CD4-positive, alpha-beta memory T cell (primary cell): ENCODE measurements at places on chromosomes 6 and 20. TPM values are rescaled to one million over a fixed set of nuclear protein-coding genes. Genes with fewer than 3 reads are reported as not detected.

DNA sequence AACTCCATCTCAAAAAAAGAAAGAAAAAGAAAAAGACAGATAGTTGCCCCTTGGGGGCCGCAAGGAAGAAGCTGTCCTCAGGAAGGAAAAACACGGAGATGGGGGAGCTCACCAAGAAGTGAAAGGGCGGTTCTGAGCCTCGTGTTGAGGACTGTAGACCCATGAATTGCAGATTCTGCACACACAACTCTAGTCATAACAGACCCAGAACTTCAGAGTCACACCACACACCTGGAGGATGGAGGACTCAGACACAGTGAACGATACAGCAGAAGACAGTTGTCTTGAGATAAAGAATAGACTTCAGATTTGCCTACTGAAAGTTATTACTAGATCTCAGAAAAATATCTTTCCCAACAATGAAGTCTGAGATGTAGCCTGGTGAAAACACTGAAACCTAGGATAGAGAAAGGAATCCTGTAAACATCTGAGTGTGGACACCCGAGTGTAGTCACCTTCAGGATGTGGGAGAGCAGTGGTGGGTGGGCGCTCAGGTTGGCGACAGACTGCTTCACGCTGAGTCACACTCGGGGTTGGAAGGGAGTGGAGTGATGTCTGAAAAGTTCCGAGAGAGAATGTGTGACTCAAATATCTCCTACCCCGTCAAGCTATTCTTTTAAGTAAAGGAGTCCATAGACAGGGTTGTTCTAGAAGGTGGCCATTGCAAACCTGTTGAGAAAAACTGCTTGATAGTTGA, 88.1 kb downstream of the MAP3K4 start:
- peak; percentile 64 for DNase-seq

GRCh38 chr6:160427312-160428068, 79.3 kb downstream of the SLC22A3 start:
- DNase-seq, result no peak

DNA sequence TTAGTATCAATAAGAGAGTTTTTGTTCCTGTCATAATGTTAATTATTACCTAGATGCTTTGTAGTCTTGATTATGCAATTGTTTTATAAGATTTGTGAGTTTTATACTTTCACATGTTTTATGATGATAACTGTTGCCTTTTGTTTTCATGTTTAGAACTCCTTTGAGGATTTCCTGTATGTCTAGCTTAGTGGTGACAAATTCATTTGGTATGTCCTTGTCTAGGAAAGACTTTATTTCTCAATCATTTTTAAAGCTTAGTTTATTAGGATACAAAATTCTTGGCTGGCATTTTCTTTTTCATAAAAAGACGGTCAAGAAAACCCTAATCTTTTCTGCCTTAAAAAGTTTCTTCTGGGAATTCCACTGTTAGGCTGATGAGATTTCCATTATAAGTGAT, 849.9 kb upstream of the EYS start:
- no peak for DNase-seq

- DNase-seq, result no peak
These were observed 59.2 kb upstream of the KIF25 start for GRCh38 chr6:167937948-167938911.

GRCh38 chr6:100633096-100633777, 168.5 kb upstream of the SIM1 start:
- no peak for DNase-seq

GRCh38 chr6:1726341-1726768, 116.6 kb downstream of the FOXC1 start:
- no peak for DNase-seq

- DNase-seq, result no peak
These were observed 14.3 kb upstream of the KCNB1 start for GRCh38 chr20:49496553-49497397.

BMP6 gene
- not detected for total RNA-seq

OR10C1 gene
- total RNA-seq, result not detected

DNA sequence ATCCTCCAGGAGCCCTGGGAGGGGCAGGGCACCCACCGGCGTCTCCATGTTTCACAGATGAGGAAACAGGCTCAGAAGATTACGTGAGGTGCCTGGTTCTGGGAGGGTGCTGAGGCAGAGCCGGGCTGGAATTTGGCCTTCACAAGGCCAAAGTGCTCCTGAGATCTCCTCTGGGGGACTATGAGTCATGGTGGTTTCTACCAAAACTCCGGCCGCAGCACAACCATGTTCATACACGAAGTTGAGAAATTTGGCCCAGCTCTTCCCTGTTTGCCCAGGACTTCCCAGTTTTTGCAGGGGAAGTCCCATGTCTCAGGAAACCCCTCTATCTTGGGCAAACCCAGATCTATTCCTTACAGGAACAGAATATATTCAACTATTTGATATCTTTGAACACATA, 172.9 kb upstream of the CDYL start:
- no peak for DNase-seq

- DNase-seq, result no peak
These were observed 203.6 kb downstream of the MEI4 start for GRCh38 chr6:77856391-77856790.

DNA sequence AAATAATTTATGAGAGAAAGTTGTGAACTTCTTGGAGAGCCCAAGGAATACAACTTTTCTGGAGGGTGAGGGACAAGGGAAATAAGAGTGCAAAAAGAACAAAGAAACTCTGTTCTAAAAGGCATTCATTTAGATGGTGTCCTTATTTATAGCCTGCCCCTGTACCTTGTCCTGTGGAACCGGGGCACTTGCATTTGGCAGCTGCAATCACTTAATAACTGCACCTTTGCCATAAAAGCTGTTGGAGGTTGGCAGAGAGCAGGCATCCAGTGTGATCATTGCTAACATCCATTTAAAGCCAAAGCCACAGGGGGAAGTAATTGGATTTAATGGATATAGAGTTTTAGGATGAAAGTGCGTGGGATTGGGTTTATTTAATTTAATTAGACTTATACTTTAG, 50.8 kb upstream of the SGK1 start:
- DNase-seq, result no peak

- no peak for DNase-seq
These were observed 199.2 kb downstream of the ZNF217 start for GRCh38 chr20:53394433-53394832.

CRYBG1 gene
- total RNA-seq, result 47.1 TPM

- no peak for DNase-seq
These were observed 17.3 kb downstream of the CYP24A1 start for GRCh38 chr20:54156522-54156921.

- no peak for DNase-seq
These were observed 8.9 kb downstream of the TREM1 start for GRCh38 chr6:41277605-41278004.

RAET1L gene
- total RNA-seq, result not detected

NPBWR2 gene
- total RNA-seq, result not detected

TPBG gene
- 0.79 TPM for total RNA-seq

- DNase-seq, result no peak
These were observed 30.6 kb upstream of the GRM4 start for GRCh38 chr6:34176261-34177031.

HLA-DOB gene
- total RNA-seq, result 1.1 TPM

MAN1A1 gene
- total RNA-seq, result 12.3 TPM

GRCh38 chr6:170116636-170117035, 174.2 kb downstream of the DLL1 start:
- DNase-seq, result no peak

RIMS1 gene
- not detected for total RNA-seq

GRCh38 chr20:19047951-19048296, 164.5 kb upstream of the SLC24A3 start:
- DNase-seq, result no peak

DNA sequence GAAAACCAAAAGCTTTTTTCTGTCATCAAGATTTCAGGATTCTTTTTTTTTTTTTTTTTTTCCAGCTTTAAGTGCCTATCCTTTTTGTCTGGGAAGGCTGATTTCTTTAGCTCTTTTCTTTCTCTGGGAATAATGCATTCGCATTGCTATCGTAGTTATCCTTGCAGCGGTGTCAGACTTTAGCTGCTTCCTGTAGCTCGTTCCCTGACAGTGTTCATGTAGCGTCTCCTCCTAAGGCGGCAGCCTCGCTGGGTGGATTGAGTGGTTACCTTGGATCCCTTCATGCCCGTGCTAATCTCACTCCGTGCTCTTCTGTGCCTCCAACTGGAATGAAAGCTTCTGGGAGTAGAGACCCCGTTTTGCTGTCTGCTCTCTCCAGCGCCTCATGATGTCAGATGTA, 43.1 kb downstream of the UST start:
- DNase-seq, result no peak

DNA sequence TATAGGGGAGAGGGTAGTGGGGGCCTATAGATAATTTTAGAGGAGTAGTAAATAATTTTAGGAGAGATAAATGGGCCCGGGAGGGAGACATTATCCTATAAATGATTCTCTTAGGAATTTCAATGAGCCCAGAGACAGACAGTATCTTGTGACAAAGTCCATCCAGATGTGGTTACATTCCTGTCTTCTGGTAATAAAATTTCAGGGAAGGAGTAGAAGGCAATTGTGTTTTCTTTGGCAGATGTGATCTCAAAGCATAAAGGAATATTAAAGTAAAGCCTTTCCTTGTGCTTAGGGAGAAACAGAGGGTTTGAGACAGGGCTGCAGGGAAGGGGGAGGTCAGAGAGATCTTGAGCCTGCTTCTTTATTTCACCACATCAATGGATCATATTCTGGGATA, 979.8 kb upstream of the GJE1 start:
- DNase-seq, result no peak

DNA sequence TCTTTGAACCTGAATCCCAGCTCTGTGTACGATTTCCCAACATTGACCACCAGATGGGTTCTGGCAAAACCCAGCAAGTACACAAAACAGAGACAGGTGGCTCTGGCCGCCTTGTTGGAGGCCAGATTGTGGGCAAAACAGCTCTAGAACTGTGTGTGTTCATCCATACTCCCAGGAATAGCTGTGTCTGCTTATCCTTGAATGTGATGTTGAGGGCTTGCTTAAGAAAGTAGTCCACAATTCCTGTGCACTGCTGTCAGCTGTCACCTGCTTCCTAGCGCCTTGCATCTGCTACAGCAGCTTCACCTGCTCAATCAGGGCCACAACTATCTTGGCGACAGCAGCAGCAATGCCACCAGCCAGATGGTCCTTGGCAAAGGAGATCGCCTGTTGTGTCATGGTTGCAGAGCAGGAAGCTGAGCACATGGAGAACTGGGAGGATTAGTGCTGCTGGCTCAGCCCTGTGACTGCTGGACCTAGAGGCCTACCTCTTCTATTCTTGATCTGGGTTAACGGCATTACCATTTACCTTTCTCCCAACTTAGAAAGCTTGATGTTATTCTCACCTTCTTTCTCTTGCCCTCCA, 3.7 kb upstream of the SMAP1 start:
- DNase-seq, result no peak

HCK gene
- total RNA-seq, result 1.3 TPM

- DNase-seq, result no peak
These were observed 493.9 kb upstream of the SOX4 start for GRCh38 chr6:21099338-21100314.

GRCh38 chr6:49636713-49637349, at the start of gene RHAG:
Gene RHAG, minus strand, starts transcription at chr6:49636839. Its CDS starts 27 bp downstream, at chr6:49636812.
- no peak for DNase-seq

- DNase-seq, result no peak
These were observed 78.7 kb downstream of the IRF4 start for GRCh38 chr6:470051-470900.

- no peak for DNase-seq
These were observed 26.2 kb downstream of the HDAC2 start for GRCh38 chr6:113944701-113945100.

DNA sequence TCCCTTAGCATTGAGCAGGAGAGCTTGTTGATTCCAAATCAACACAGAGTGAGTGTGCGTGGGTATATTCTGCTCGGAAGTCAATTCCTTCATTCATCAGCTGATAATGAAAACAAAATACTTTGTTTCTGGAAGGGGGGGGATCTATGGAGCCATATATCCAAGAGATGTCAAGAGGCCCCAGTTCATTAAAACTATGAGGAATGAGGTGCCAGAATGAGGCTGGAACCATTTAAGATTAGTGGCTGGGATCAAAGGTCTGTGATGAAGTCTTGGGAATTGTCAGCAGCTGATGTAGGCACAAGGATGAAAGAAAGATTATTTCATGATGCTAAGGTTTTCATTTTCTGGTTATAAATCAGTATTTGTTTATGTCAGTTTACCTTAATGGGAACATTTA, 30.5 kb upstream of the PLEKHG1 start:
- no peak for DNase-seq

PMEPA1 gene
- total RNA-seq, result 8.1 TPM

SPATS1 gene
- total RNA-seq, result not detected

STMND1 gene
- total RNA-seq, result not detected

DNA sequence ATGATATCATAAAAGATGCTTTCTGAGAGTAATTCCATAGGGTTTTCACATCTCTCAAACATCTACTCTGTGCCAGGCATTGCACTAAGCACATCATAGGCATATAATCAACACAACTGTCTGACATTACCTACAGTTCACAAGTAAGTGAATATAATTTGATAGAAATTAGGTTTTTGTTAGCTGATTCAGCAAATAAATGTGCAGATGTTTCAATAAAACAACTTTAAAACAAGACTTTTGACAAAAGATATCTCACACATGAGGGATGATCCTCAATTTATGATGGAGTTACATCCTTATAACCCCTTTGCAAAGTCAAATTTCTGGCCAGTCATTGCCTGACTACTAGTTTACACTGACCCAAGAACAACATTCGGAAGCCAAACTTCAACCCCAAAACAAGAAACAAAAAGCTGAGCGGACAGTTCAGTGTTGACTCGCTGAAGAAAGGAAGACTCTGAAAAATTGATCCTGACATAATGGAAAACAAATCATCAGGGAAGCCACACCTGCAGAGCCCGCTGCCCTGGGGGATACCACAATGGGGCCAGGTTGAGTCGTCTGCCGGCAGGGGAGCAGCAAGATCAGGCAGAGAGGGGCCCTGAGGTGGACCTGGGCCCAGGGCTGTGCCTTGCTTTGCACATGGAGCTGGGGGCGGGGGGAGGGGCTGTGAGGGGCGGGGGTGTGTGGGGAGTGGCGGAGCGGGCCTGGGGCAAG, 739.2 kb upstream of the GJE1 start:
- DNase-seq, result no peak

- DNase-seq, result no peak
These were observed 162.2 kb downstream of the NKAIN2 start for GRCh38 chr6:123965894-123966293.

- no peak for DNase-seq
These were observed 86.8 kb downstream of the RPP40 start for GRCh38 chr6:4916954-4917561.

VTA1 gene
- total RNA-seq, result 31.4 TPM

SLC17A1 gene
- 0.19 TPM for total RNA-seq

GRCh38 chr6:163786995-163787671, 372.6 kb downstream of the QKI start:
- DNase-seq, result no peak

- DNase-seq, result no peak
These were observed 17.7 kb downstream of the GJA1 start for GRCh38 chr6:121453191-121453590.

MYBL2 gene
- 0.11 TPM for total RNA-seq

DNA sequence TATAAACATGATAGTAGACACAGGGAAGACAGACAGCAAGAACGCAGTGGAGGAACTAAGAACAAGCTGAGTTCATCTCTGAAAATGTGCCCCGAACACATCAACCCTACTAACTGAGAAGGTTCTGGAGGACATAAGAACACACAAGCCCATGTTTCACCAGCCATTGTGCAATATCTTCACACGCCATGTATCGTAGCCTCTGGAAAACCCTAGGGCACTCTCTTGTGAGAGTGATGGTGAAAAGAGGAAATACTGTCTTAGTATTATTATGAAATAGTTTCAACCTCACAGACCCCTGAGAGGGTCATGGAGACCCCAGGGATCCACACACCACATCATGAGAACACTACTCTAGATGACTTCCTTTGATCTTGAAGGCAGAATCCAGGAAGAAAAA, 26.1 kb upstream of the FOXF2 start:
- DNase-seq, result no peak

DDX39B gene
- 729 TPM for total RNA-seq

FRMD1 gene
- total RNA-seq, result not detected
